ENCODE measurements at places on chromosomes 1 and 21.

DNA sequence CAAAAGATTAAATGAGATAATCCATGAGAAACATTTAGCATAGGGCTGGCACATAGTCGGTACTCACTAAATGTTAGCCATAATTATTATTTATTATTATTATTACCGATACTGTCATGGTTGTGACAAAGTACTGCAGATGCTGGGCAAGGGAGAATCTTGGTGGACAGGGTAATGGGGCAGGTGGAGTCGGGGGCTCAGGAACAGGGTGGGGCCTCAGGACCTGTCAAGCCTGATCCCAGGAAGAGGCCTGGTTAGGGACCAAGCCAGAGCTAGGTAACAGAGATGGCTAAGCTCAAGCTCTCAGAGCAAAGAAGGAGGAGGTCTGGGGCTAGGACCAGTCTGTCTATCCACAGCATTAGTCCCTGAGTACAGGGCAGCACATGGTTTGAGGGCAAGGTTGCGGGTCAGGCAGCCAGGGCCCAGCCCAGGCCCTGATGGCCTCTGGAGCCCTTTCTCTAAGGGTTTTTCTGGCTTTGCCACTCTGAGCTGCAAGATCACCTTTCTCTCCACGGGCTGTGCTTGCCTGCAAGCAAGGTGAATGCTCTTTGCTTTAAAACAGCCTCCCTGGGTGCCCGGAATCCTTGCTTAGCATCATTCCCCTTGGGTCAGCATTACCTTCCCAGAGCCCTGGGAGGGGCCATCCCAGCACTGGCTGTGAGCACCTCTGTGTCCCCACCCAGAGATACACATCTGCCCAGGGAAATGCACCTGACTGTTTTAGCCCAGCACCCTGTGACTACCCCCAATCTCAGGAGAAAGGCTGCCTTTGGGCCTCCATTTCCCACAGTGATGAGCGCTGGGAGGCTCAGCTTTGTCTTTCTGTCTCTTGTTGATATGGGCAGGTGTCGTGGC lies 572.0 kb downstream of the PTPRU start:
- DNase-seq, result no peak

DNA sequence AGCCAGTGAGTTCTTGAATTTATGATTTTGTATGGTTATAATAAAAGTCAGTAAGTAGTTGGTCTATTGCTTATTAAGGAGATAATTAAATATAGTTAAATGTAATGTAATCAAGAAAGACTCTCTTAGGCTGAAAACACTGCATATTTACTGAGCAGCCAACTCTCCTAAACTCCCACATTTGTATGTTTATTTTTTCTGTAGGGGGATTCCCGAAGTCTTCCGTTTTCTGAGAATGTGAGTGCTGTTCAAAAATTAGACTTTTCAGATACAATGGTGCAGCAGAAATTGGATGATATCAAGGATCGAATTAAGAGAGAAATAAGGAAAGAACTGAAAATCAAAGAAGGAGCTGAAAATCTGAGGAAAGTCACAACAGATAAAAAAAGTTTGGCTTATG lies 56.7 kb downstream of the PKN2 start:
- no peak for DNase-seq

DNA sequence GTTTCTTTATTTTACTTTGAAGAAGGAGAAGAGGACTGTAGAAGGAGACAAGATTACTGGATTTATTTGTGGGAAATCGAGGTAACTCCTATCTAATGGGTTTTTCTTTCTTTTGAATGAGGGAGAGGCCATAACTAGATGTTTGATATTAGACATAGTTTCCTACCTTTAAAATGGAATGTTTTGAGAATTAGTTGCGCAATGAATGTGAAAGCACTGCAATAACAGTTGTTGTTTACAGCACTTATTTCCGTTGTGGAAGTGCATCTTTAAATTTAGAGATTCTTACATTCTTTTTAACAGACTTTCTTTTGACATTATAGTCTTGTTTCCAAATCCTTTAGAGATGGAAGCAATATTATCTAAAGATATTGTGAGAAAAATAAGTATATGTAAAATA lies 229.0 kb downstream of the SRGAP2C start:
- DNase-seq, result no peak

DNA sequence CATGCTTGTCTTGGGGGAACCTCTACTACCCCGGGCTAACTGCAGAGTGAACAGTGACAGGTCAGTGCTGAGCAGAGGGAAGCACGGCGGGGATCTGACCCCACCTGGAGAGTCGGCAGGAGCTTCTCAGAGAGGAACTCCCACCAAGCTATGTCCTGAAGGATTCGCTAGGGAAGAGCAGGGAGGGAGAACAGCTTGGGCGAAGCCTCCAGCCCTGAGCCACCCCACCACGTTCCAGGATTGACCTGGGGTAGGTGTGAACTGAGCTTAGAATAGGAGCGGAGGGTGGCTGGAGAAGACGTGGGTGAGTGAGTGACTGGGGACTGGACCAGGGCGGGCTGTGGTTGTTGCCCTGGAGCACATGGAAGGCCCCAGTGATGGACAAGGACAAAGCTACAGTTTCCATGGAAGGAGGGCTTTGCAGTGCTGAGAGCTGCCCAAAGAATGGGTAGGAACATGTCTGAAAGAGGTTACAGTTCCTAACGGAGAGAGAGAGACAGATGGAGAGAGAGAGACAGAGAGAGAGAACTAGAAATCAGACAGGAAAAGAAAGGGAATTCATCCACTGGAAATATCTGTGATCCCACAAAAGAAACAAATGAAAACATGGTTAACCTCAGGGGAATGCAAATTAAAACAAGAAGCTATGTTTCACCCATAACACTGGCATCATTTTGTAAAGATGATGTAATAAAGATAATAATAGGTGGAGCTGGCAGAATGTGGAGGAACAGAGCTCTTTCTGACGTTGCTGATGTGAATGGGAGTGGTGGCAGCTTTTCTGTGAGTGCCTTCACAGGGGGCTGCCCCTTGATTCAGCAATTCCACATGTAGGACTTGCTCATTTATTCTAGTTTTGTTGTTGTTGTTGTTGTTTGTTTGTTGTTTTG lies 17.2 kb downstream of the BSND start:
- DNase-seq, result no peak

GRCh38 chr1:78147031-78147430 lies 101.3 kb downstream of the GIPC2 start:
- no peak for DNase-seq

DNA sequence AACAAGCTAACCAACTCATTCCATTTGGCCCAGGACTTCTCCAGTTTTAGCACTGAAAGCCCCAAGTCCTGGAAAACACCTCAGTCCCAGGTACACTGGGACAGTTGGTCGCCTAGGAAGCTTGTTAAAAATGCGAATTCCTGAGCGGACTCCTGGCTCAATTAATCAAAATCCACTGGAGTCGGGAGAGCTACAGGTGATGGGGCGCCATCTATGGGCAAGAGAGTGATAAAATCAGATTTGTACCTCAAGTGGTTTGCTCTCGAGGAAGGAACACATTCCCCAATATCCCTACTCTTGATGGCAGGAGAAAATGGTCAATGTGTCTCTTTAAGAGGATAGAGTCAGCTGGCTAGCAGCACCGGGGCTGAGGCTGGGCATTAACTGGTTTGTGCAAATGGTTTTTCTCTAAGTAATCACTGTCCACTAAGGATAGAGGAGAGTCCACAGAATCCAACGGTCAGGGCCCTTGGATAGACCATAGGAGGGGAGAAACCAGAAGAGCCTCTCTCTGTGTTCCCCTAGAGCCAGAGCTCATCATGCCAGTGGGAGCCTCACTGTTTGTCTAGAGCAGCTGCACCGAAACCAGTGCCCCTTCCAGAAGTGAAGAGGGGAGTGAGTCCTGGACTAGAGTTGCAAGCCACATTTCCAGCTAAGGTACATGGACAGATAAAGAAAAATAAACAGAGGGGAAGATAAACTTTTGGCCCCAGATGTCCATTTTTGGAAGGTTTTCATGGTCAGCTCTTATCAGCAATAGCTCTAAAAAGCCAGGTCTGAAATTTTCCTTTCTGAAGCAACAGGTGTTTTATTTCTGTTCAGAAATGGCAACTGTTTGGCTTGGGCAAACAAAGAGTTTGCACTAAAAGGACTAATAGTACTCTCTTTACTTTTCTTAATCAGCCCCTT lies 148.5 kb downstream of the TENT5C start:
- DNase-seq, result no peak

- DNase-seq, result no peak
These were observed 201.1 kb upstream of the PROX1 start for GRCh38 chr1:213786683-213787082.

GRCh38 chr1:7229186-7229585 lies 443.9 kb downstream of the CAMTA1 start:
- DNase-seq, result no peak

GRCh38 chr1:119361620-119362344 lies 6.8 kb upstream of the HAO2 start:
- DNase-seq, result no peak

- no peak for DNase-seq
These were observed 465 bp upstream of the HSPB7 start for GRCh38 chr1:16018308-16018707.

GRCh38 chr1:10986525-10986890 lies 25.9 kb upstream of the TARDBP start:
- no peak for DNase-seq

- no peak for DNase-seq
These were observed 87.7 kb downstream of the INTS7 start for GRCh38 chr1:211947396-211948295.

- DNase-seq, result peak; percentile 16
These were observed 188.9 kb upstream of the EDN2 start for GRCh38 chr1:41673378-41673777.

GRCh38 chr1:33972676-33973395 lies 109.0 kb downstream of the HMGB4 start:
- no peak for DNase-seq

DNA sequence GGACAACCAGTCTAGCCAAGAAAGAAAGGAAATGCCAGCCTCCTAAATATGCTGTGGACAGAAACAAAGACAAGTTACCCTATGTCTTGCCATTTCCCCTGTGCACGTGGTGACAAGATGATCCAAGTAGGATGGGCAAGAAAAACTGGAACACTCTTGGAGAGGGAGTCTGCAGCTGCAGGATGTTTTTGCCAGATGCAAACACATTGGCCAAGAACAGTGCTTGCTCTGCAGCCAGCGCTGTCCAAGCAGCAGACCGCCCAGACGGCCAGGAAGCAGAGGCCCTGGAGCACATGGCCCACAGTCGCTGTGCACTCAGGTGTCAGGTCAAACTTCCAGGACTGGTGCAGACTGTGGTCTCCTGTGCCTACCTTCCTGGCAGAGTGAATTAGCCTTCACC lies 189.3 kb downstream of the SLC35F3 start:
- no peak for DNase-seq

- DNase-seq, result no peak
These were observed 56.3 kb downstream of the KCNAB2 start for GRCh38 chr1:6101826-6102531.

- DNase-seq, result no peak
These were observed 38.2 kb downstream of the TTLL7 start for GRCh38 chr1:83960669-83961277.

GRCh38 chr1:168261390-168261789 lies 19.3 kb upstream of the TBX19 start:
- DNase-seq, result no peak

- DNase-seq, result no peak
These were observed 271.6 kb downstream of the TRABD2B start for GRCh38 chr1:47725511-47725991.

DNA sequence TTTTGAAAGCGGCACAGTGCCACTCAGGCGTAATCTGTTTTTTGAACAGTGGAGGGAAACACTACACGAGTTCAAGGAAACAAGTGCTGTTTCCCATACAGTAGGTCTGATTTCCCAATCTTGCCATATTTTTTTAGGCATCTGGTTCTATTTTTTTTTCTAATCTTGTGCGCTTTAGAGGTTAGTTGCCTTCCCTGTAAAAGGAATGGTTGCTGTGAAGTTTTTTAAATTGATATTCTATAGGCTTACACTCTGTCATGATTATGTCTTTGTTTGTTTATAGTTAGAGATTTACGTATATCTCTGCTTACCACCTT lies 1.2 kb downstream of the NASP start:
- no peak for DNase-seq

- no peak for DNase-seq
These were observed 37.0 kb upstream of the POFUT2 start for GRCh38 chr21:45324489-45325205.

DNA sequence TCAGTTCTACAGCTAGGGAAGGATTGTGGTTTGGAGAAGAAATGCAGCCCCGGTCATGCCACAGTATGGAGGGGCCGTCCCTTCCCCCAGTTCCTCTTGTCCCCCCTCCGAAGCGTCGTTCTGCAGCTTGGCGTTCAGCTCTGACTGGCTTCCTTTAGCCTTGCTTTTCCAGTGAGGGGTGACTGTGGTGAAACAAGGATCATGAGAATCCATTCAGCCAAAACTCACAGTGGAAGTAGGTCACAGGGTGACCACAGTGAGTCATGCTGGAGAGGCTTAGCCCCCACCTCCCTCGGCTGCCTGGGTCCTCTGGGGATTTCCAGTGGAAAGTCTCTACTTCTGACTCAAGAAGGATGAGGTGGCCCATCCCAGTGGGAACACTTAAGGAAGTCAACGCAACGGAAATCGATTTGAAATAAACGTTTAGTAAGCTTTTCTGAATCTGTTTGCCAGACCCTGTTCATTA lies 37.3 kb upstream of the COL6A2 start:
- peak; percentile 9 for DNase-seq

DNA sequence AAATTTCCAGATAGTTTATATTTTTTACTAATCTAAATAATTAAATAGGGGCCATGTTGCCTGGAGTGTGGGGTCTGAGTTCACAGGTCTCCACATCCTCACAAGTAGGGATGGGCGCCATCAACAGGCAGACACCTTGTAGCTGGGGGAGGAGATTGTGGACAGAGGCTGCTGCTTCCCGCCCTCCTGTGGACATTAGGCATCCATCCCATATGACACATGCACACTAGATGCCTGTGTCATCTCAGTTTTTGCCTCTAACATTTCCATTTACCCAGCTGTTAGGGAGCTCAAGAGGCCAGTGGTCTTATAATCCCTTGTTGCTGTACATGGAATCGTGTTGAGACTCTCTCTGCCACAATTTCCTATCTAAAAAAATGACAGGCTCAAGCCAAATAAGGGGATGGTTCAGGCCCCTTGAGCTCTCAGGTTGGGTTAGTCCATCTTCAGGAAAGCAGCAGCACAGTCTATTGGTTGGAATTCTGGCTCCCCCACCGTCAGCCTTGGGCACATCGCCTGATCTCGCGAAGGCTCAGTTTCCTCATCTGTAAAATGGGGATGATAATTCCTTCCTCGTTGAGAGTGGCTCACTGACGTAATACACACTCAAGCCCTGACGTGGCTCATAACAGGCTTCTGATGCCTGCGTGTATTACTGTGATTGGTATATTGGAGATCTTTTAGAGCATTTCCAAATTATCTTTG lies 13.6 kb downstream of the LHX4 start:
- no peak for DNase-seq
